ENCODE measurements at places on chromosomes 4 and X. TPM values are rescaled to one million over a fixed set of nuclear protein-coding genes. Genes with fewer than 3 reads are reported as not detected.

- DNase-seq = no peak
Measured at GRCh38 chrX:150227873-150228410, 135.2 kb upstream of the MAMLD1 start.

GRCh38 chr4:154137320-154137905, 348.5 kb upstream of the SFRP2 start:
- no peak for DNase-seq

GRCh38 chr4:93825551-93826216, 2.9 kb upstream of the ATOH1 start:
- no peak for DNase-seq

The TMEM154 gene
- polyA plus RNA-seq = 0.86 TPM

The EPHA5 gene
- not detected for polyA plus RNA-seq

DNA sequence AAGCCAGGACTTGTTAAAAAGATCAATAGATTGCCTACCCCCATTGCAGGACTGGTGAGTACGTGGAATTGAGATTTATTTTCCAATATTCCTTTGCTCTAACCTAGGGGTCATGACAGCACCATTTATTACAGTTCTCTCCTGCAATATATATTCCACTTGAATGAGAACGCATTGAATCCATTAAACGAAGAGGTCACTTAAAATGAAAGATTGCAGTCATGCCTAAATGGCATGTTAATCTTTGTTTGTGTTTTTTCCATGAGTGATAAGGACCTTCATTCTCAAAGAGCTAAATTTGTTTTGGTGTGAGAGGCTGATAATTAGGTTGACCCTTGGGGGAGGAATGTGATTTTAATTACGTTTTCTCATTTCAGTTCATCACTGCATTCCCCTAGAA, 13.5 kb upstream of the LIMCH1 start:
- DNase-seq = no peak

DNA sequence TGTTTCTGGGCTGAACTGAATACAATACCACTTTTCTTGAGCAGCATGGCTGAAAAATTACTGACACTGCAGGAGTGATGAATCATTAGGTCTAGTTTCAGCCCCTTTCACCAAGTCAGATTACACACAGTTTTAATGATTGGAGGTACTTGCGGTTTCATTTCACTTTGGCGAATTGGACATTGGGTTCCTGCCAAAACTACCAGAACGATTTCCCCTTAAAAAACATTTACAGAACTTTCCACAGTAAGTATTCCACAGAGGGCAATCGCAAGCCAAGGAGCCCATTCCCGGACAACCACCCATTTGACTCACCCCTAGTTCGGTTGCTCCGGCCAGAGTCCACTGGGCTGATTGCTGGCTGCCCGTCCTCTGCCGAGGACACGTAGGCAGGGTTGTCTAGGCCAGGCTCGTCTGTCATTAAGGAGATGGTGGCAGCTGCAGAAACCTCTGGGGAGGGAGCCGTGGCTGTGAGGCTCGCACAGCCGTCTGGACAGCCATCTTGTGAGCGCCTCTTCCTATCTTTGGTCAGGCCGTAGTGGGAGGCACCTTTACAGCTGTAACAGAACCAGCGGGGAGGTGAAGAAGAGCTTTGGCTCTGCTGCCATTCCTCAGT, 83.5 kb downstream of the LNX1 start:
- DNase-seq = peak; percentile 25

DNA sequence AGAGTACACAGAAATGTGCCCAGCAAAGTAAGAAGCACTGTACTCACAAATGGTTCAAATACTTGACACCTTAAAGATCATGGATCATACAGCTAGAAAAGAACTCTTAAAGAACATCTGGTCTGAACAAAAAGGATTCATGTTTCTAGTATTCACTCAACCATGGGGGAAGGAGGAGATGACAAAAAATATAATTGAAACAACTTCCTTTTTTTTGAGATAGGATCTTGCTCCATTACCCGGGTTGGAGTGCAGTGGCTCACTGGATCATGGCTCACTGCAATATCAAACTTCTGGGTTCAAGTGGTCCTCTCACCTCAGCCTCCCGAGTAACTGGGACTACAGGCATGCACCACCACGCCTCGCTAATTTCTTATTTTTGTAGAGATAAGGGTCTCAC, 6.0 kb downstream of the DHX15 start:
- no peak for DNase-seq

DNA sequence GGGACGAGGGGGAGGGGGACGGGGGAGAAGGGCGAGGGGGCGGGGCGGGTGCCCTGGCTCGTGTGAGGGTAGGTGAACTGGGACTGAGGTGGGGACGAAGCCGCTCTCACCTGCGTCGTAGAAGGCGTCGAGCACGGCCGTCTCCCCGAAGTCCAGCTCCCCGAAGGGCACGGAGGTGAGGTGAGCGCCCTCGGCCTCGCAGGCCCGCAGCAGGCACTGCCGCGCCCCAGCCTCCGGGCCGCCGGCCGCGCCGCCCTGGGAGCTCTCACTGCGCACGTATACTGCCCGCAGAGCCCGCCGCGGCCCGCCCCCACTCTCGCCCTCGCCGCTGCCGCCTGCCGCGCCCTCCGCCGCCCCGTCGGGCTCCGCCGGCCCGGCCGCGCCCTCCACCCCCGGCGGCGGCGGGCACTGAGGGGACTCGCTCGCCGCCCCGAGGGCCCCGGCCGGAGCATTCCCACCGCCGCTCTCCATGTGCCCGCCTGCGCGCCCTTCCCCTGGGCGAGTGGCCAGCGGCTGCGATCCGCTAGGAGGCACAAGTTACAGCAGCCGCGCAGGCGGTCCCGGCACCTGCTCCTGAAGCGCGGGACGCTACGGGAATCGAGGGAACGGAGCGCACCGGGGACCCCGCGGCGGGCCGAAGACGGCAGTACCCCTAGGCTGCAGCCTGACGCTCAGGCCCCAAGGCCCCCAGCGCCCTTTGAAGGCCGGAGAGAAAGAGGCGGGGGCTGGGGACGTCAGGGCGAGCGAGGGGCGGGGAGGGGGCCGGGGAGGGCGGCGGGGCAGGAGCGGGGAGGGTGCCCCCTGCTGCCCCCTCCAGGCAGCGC, at the start of gene MAP3K15:
TSS of gene MAP3K15 (minus strand) at position 718 of the 824 bp plus-strand sequence. CDS start at position 471, 247 bp downstream.
- peak; percentile 1 for DNase-seq

The GIMD1 gene
- 144 TPM for polyA plus RNA-seq

DNA sequence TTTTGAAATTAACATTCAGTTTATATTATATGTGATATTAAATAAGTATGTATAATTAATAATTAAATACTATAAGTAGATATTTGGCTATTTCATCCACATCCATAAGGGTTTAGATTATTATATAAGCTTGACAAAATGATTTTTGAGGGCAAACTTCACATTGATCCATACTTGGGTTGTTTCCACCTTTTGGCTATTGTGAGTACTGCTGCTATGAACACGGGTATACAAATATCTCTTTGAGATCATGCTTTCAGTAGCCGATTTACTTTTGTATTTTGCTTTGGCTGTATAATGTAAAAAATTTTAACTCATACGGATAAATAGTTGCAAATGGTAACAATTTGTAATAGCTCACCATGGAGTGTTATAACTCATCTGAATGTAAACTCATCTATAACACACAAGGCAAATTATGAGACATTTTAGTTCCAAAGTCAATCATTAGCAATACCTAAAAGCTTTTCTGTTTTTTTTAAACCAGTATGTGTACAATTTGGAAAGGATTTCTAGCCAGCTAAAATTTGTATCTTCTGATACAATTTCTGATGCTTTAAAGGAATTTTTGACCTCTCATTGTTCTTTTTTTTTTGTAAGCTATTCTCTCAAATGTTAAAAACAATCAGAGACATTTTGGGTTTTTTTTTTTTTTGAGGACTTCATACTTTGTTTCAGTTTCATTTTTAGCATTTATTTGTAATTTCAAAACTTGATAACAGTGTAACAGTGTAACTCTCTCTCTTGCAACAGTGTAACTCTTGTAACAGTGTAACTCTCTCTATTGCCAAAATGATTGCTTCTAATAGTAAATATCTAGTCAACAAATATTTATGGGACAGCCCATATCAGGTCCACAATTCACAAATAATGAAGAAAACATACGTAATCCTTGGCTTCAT, 51.8 kb upstream of the ARX start:
- DNase-seq = no peak

The MRFAP1L1 gene
- polyA plus RNA-seq = 58.5 TPM

- DNase-seq = no peak
Measured at GRCh38 chr4:8439914-8440491, 520 bp downstream of the ACOX3 start.

DNA sequence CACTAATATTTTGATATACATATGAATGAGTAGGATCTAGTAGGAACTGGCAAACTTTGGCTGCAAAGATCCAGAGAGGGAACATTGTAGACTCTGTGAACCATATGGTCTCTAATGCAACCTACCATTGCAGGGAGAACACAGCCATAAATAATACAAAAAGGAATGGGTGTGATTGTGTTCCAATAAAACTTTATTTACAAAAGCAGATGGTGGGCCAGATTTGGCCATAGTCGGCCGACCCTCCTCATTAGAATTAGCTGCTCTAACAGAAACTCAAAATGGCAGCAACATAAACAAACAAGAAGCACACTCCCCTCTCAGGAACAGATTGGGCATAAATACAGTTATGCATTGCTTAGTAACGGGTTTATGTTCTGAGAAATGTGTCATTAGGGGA, 198.1 kb upstream of the RBPJ start:
- DNase-seq = no peak

DNA sequence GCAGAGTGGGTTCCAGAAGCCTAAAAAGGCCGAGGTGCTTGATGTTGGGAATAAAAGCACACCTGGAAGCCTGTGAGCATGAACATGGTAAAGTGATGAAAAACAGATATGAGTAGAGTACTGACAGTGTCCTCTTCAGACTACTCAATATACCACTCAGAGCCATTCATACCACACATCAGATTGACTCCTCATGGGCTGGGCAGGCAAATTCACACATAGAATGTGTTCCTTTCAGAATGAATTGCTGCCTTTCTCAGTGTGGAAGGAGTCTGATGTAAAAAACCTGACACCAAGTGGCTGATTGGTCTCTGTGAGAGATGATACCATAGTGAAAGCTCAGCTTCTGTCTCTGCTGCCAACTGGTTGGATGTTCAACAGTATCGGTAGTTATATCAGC, 442.7 kb downstream of the RAPGEF2 start:
- no peak for DNase-seq

The GLRA2 gene
- polyA plus RNA-seq = not detected

DNA sequence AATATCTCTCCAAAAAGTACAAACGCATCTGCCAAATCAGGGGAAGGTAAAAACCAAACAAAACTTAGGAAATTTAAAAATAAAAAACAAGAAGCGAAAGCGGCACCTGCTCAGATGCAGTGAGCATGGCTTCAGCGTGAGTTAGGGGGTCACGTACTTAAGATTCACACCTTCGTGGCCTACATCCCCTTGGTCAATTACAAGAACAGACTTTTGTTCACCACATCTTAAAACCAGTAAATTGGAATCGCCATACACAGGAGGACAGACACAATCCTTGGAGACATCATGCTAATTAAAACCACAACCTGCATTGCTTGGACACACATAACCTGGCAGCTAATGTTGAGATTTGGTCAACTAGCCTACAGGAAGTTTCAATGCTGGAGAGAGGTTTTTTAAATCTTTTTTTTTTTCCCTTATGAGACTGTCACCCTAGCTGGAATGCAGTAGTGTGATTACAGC, 12.5 kb upstream of the SEL1L3 start:
- no peak for DNase-seq
